ENCODE measurements at places on chromosomes 3 and 15. TPM values are rescaled to one million over a fixed set of nuclear protein-coding genes. Genes with fewer than 3 reads are reported as not detected.

Gene NPAP1
- total RNA-seq: 0.30 TPM

Gene TRAK1
- 41.0 TPM for total RNA-seq

Gene RGMA
- 205 TPM for total RNA-seq

Gene GPR27
- 9.4 TPM for total RNA-seq

Gene SLC24A5
- total RNA-seq: not detected

Gene CEP63
- total RNA-seq: 27.0 TPM

Gene SI
- not detected for total RNA-seq

Gene MELTF
- 4.1 TPM for total RNA-seq

Gene PP2D1
- not detected for total RNA-seq

Gene GATA2
- 0.30 TPM for total RNA-seq

Gene FBLN2
- total RNA-seq: 4.9 TPM

Gene CCDC9B
- not detected for total RNA-seq

Gene HOMER2
- total RNA-seq: 18.7 TPM

- no peak for DNase-seq
Measured at GRCh38 chr15:74496648-74497047, 35.7 kb upstream of the UBL7 start.

- DNase-seq: no peak
Measured at GRCh38 chr3:186895406-186895805, 34.9 kb upstream of the ST6GAL1 start.

DNA sequence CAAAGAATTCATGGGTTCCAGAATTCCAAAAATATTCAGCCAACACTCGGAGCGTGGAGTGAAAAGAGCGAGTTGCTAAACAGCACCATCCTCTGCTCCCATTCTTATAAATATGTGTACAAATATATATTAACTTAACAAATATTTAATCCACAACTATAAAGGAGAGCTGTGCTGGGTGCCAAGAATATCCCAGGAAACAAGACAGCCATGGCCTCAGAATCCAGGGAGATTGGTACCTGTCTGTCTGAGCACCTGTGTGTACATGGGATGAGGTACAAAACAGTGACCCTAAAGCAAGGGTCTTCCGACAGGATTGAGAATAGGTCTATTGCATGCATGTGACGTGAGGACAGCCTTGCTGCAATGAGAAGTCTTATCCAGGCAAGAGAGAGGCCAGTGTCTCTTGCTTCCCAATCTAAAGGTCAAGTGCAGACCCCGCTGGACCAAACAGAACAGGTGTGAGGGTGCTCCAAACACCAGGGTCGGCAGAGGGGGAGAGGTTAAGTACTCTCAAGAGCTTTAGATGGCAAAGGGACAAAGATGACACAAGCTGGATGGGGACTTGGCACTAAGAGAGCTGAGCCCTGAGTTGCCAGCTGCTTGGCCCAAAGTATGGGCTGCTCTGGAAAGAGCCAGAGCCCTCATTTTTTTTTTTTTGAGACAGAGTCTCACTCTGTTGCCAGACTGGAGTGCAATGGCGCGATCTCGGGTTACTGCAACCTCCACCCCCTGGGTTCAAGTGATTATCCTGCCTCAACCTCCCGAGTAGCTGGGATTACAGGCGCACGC is 36.2 kb downstream of the HOMER2 start:
- no peak for DNase-seq

GRCh38 chr3:50155491-50155878 is 361 bp downstream of the SEMA3F start:
- DNase-seq: no peak

GRCh38 chr3:129367821-129368220 is 60.6 kb downstream of the EFCAB12 start:
- no peak for DNase-seq

DNA sequence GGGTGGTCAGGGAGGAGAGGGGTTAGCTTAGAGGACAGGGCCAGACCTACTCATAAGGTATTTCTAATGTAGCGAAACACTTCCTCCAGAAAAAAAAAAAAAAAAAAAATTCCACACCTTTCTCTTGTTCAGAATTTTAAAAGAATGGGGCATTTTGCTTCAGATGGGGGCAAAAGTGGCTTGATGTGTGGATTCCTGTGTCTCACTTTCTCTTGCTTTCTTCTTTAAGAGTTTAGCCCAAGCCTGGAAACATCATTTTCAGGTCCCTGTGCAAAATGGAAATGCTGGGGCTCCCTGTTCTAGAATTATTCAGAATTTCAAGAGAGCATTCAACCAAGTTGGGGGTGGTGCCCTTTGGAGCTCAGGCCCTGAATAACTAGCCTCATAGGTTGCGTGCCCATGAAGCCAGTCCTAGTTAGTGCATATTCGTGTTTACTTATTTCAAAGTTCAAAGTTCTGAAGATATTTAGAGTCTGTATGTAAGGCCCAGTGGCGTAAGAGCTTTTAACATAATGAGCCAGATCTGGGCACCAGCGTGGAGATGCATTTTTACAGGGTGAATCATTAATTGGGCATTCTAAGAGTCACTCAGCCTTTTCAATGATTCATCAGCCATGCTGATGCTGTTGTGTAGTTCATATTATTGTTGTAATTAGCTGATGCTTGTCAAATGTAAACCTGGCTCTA is 104.5 kb downstream of the RPLP1 start:
- DNase-seq: no peak

DNA sequence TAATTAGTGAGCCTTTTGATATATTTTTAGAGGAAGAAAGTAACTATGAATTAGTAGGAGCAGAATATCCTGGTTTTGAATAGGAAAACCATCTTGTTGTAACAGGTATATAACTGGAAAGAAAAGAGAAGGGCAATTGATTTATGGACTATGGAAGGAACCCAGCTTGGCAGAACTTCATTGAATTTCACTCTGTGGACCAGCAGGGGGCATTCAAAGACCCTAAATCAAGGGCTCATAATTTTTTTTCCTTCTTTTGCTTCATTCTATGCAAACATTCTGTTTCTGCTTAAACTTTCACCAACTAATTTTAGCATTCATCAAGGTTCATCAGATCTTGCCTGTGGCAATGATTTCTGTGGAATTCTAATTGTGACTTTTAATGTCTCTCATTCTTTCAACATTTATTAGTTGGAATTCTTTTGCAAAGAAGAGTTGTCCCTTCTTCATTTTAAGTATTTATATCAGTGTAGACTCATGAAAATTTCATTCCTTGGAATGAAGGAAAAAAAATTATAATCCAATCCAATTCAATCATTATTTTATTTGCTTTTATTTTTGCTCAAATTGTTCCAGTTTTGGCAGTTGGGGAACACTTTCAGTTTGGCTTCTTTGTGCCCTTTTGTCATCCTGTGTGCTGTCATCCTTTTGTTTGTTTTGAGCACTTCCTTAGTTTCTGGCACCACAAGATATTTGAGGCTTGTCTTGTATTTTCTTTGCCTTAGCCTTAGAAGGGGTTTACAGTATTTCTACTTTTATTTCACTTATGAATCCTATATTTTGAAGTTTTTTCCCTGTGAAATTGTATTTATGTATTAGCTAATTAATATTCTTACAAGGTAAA is 30.4 kb downstream of the NXPE3 start:
- DNase-seq: peak; percentile 14

GRCh38 chr15:33395846-33396245 is 85.1 kb downstream of the RYR3 start:
- DNase-seq: no peak

DNA sequence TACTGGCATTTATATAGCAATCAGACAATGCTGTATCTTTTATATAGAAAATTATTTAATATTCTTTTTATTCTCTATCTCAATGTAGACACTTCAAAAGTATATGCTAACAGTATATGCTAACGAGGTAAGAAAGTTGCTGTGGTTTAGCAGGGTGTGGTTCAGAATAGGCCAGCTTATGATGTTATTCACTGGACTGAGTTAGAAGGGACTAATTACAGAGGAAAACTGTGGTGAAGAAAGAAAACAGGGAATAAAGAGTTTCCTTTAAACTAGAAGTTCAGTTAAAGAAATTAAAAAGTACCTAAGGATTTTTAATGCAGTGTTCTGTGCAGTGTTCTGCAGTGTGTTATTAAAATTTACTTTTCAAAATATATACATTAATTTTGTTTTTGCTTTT is 59.4 kb downstream of the MYO9A start:
- DNase-seq: no peak

GRCh38 chr15:82043130-82043673 is 2.6 kb downstream of the MEX3B start:
- DNase-seq: no peak

DNA sequence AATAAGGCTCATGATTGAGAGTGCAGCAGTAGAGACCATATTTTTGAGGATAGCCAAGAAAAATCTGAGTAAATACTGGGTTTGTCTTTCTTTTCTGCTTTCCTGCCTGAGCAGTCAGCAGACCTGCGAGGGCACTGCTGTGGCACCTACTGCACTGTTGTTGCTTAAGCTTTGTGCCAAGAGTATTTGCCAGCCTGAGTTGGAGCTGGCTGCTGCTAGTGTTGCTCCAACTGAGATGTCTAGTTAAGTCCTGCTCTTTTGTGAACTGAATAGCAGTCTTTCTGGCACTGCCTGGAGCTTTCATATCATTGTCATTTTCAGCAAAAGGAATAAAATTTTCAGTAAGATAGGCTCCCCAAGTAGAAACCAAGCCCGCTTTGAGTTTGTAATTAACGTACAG is 214.5 kb upstream of the P2RY1 start:
- DNase-seq: no peak

- peak; percentile 85 for DNase-seq
Measured at GRCh38 chr3:51706788-51707731, at the start of gene GRM2. Gene GRM2 (plus strand): TSS chr3:51707068. CDS start chr3:51708984, 1,916 bp downstream.

GRCh38 chr15:63232943-63233342 is 43.5 kb downstream of the RAB8B start:
- no peak for DNase-seq

DNA sequence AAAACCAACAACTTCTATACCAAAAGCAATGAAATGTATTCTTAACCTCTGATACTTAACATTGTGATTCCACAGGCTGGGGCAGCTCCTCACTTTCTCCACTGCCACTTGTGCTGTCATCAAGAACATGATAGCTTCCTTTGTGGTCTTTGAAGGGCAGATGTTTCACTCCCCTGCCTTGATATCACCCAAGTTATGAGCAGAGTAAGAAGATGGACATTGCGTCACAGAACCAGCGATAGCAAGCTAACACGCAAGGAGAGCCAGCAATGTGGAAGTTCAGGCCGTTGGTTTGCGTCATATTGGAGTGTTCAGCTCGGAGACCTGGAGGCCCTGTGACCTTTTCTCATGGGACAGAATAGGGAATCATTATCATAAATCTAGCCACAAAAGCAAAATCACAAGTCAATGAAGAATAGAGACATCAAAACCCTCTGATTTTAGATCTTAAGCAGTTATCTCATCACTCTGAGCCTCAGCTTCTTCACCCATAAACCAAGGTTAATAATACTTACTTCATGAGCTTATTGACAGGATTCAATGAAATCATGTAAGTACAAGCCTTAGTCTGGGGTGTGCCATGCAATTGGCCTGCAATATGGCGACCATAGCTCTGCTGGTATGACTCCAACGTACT is 183.8 kb upstream of the THBS1 start:
- DNase-seq: no peak

GRCh38 chr3:144553301-144553700 is 581.7 kb downstream of the DIPK2A start:
- no peak for DNase-seq

DNA sequence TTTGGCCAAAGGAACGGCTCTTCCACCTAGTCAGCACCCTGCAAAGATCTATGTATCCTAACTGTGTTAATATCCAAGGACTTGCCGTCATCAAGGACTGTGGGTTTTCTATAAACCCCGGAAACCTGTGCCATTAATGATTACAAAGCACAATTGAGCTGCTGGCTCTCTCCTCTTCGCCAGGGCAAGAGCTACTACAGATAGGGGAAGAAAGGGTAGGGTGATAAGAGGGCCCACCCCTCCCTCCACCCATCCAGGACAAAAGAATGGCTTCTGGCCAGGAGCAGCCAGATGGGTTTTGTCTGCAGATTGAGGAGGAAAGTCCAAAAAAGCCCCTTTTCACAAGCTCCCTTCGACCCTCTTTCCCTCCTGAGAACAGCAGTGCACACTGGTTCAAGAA is 9.9 kb downstream of the RFT1 start:
- DNase-seq: no peak

DNA sequence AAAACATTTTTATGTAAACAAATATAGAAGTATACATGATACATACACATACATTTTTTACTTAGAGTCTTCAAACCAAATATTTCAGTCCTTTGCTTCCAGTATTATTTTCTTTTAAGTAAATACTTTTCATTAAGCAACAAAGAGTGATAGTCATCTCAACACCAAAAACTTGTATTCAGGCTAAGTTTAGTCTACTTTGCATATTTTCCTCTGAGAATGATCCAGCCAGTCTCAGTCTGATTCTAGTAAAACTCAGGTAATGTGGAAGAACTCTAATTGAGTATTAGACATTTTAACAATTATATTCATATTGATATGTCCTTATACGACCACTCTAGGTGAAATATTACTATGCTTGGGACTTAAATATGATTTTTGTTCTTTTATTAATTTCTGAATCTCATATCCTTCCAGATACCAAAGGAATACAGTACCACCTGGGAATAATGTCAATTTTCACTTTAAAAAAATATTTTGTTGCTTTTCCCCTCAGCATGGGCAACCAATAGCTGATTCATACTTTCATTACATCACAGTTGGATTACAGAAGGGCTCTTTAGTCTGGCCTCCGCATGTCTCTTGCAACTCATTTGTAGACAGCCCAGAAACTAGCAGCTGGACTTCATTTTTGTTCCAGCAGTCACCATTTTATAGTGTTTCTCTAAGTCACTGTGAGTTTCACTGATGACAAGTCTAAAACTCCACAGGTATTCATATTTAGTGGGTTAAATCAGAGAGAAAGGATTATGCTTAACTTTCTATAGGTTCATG is 390.4 kb downstream of the ZBTB20 start:
- DNase-seq: no peak

DNA sequence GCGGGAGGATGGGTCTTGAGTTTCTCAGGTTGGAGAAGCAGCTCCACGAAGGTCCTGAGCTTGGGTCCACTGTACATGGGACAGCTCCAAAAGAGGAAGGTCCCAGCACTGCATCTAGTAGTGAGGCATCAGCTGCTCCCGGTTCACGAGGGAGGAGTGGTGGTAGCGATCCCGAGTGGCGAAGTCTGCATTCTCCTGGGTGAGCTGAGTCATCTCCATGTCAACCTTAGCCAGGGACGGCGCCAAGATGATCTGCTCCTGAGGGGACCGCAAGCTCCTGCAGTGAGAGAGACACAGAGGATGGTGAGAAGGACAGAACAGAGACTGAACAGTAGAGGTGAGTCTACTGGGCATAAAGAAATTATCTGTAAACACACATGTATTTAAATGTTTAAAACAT is 28.0 kb upstream of the HEG1 start:
- no peak for DNase-seq

GRCh38 chr3:172522871-172523818 is at the start of gene TNFSF10:
Gene TNFSF10 (minus strand): TSS chr3:172523430. CDS start chr3:172523384, 46 bp downstream.
- peak; percentile 2 for DNase-seq

GRCh38 chr3:157120071-157120892 is 39.7 kb downstream of the CCNL1 start:
- DNase-seq: no peak

- no peak for DNase-seq
Measured at GRCh38 chr15:92989470-92989869, 89.3 kb downstream of the CHD2 start.

GRCh38 chr3:141921316-141921715 is 44.9 kb downstream of the ATP1B3 start:
- DNase-seq: no peak

GRCh38 chr3:191030929-191031328 is 168.1 kb upstream of the OSTN start:
- DNase-seq: no peak

- no peak for DNase-seq
Measured at GRCh38 chr3:30693470-30694120, 87.2 kb downstream of the TGFBR2 start.

GRCh38 chr3:106616556-106616955 is 747.7 kb upstream of the CBLB start:
- no peak for DNase-seq
